ENCODE measurements at places on chromosomes 5 and 9.

DNA sequence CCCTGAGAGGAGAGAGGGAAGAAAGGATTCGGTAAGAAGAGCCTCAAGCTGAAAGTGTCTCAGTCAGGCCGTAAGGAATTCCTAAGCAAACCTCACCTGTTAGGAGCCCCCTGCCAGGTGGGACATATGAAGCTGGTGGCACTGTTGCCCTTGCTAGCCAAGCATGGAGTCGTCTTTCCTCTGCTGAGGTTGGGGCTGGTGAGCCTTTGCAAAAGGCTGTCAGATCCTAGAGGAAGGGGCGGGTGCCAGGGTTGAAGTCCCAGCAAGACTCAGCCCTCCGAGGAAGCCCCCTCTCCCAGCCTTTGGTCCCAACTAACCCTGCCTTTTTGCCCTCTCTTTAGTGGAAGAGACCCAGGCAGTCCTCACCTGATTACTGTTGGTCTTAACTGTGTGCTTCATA, 5.5 kb upstream of the SMIM32 start:
- no peak for DNase-seq

DNA sequence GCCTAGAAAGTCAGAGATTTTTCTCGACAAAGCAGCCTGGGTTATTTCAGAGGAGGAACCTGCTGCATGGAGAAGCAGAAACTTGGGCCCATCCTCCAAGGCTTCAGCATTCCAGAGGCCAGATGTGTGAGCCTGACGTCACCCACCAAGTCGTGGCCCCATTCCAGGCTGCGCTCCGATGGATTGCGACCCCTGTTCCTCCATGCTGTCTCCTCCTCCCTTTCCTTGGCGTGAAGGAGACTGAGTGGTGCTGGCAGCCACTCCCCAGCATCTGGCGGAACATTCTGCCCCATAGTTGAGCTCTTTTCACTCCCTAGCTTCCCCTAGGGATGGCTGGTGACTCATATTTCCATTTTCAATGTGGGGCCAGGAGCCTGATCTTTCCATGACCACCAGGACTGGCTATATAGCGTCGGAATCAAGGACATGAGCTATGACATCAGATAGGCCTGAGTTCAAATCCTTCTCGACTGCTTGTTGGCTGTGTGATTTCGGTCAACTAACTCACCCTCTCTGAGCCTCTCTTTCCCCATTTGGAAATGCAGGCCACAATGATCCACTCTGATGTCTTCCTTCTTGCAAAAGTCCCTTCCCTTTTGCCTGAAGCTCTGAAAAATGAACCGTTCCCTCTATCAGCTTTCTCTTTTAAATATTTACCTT, 24.5 kb upstream of the DUSP1 start:
- no peak for DNase-seq

DNA sequence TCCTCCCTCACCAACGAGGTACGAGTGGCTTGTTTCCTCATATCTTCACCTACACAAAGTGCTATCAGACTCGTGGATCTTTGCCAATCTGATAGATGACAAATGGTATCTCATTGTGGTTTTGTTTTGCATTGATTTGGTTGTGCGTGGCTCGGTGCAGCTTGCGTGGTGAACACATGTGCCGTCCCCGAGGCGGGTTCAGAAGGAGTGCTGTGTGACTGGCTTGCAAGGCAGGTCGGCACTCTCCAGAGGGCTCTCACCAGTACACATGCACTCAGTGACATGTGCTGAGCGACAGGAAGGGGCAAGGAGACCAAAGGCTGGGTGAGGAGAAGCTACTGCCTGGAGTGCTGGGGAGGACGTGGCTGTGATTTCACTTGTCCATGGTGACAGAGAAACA, 95.3 kb upstream of the PITX1 start:
- DNase-seq: no peak

GRCh38 chr5:42949348-42950115, 90.6 kb downstream of the ANXA2R start:
- DNase-seq: peak; percentile 90

DNA sequence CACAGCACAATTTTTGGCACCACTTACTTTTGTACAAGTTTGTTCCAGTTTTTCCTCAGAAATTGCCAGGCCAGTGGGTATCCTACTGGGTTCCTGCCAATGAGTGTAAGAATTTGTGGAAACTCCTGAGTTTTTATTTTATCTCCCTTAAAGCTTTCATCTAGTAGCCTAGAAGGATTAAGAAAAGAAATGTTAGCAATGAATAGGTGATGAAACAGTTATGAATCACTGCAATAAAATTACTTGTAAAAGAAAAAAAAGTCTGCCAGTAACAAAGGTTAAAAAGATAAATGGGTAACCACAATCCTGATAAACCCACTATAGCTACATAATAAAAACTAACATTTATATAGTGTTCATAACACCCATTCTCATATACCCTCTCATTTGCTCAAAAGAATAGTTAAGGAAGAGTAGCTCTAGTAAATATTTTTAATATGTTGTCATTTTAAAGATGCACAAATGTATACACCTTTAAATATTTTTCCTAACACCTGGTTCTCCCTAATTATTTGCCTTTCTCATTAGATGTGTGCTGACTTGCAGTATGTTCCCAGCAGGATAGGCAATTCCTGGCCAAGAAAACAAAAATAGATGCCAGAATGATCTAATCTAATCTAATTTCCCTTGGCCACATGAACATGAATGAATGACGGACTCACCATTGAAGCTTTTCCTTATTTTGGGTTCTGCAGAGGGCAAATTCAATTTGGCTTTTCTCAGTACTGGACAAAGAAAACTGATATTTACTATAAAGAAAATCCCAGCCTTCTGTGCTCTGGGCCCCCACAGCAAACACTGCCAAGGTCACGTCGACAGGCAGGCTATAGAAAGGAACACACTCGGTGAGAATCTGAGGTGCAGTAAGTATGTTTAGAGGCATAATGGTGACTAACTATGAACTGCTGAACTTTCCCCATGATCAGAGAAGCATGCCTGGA, 26.4 kb downstream of the ERAP1 start:
- DNase-seq: no peak

- no peak for DNase-seq
These were observed 42.7 kb upstream of the IL17B start for GRCh38 chr5:149421834-149422233.

GRCh38 chr9:100720922-100721321, 143.0 kb downstream of the CAVIN4 start:
- DNase-seq: no peak

GRCh38 chr5:92704590-92704989, 876.4 kb downstream of the NR2F1-AS1 start:
- peak; percentile 86 for DNase-seq

- DNase-seq: no peak
These were observed 268.8 kb downstream of the MLLT3 start for GRCh38 chr9:20353524-20353923.

DNA sequence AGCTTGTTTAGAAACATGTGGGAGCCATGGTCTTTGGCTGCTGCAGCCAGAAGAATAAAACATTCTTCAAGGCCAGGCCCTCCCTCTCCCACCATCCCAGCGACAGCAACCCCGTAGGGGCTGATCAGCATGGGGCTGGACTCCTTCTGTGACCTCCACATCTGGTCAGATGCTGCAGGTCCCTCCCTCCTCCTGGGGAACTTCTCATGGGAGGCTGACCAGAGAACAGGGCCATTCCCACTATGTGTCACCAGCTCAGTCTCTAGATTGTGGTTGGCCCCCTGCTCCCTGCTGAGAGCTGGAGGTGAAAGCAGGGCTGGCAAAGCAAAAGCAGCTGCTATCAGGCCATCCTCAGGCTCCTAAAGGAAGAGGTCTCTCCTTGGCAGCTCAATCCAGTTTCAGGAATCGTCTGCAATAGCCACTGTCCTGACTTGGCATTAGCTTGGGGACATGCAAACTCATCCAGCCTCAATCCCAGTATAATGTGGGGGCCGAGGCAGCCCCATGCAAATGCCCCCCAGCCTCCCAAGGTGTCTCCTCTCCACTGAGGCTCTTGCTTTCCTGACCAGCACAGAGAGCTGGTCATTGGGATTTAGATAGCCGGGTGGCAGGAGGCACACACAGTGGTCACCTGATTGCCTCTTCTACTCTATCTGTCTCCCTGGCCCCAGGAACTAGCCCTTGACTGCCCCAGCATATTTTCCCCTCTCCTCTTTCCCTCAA, 81.5 kb downstream of the NRG2 start:
- DNase-seq: no peak

GRCh38 chr9:93189369-93190132, 5.6 kb downstream of the WNK2 start:
- no peak for DNase-seq

DNA sequence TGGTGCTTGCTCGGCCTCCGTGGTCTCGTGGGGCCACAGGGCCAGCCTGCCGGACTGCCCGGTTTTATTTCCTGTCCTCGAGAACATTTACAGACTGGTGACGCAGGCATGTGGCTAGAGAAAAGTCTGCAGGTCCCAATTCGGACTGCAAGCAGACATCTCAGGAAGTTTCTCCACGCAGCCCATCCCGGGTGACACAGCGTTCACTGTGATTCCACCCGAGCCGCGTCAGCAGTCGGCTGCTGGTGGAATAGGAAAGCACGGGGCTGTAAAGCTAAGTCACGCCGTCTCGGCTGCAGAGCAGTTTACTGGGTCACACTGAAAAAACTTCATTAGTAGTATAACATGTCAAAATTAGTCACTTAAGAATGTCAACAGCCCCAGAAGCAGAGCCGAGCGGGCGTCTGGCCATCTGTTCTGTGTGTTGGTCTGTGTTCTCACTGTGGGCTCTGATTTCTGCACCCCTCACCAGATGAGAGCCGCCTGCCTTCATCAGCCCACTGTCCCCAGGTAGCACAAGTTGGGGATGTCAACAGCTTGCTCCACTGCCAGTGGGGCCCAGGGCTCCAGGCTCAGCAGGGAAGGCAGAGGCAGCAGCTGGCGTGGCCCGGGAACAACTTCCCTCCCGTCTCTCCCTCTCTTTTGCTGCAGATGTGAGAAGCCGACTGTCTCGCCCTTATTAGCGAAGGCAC, 363.7 kb downstream of the IRX2 start:
- no peak for DNase-seq

DNA sequence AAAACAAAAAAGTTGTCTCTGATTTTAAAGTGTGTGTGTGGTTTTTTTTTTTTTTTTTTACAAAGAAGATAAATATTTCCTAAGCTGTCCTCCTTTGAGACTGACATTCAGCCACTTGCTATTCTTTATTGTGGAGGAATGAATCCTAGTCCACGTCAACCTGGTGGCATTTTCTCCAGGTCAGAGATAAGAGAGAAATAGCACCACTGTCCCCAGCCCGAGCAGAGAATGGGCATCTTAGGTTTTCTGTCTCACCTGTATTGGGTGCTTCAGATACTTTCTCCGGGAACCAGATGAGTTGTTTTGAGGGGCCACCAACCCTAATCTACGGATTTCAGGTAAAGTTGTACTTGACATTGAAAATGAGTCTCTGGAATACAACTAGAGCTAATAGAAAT, 1.4 kb downstream of the ITGA2 start:
- no peak for DNase-seq

GRCh38 chr5:151750121-151750520, 8.3 kb downstream of the ATOX1 start:
- DNase-seq: no peak

- no peak for DNase-seq
These were observed 12.9 kb downstream of the TCF7 start for GRCh38 chr5:134127376-134127861.

DNA sequence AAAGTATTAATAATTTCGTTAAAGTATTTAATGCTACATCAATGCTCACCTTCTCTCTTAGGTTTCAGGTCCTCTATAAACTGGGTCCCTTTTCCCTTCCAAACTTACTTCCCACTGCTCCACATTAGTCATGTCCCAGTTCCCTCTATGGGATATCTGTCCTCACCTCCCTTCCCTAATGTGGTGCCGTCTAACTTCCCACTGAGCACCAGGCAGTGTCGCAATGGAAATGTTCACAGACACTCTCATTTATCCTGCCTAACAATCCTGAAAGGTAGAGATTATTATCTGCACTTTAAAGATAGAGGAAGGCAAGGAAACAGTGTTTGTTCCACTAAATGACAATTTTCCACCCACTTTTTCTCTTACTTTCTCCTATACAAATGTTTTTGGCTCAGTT, 329.7 kb downstream of the CWC27 start:
- no peak for DNase-seq

DNA sequence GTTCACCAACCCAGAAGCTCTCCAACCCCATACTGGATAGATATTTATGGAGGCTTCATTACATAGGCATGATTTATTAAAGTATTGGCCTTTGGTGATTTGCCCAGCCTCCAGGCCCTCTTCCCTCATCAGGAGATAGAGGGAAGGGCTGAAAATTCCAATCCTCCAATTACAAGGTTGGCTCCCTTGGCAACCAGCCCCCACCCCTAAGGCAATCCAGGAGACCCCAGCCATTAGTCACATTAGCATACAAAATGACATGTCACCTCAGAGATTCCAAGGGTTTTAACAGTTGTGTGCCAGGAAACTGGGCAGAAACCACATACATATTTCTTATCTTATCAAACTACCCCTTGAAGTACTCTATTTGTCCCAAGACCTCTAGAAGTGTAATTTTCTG, 210.0 kb downstream of the HINT1 start:
- no peak for DNase-seq

DNA sequence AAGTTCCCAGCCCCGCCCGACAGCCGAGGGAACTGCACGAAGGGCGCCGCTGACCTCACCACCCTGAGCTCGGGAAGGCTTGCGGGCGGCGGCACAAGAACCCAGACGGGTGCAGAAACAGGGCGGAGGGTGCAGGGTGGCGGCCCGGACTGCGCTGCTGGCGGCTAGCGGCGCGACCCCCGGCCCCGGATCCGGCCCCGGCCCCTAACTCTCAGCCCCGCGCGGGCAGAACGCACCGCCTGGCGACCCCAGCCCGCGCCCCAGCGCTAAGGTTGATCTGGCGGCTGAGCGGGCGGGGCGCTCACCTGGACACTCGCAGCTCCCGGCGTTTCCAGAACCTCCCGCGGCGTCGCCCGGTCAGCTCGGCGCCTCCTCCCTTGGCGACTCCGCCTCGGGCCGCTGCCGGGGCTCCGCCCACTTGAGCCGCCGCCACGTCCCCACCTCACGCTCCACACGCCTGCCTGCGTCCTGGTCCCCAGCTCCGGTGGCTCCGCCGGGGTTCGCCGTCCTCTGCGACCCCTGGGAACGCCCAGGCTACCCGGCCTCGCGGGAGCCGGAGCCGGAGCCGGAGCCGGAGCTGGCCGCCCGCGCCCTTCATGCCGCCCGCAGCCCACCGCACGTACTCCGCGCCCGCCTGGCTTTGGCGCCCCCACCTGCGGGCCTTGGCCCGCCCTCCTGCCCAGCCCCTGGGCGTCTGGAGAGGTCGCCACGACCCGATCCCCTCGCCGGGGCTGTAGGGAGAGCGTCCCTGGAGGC, at the start of gene P4HA2:
TSS of gene P4HA2 (minus strand) at position 369 of the 756 bp plus-strand sequence. CDS start 9,227 bp downstream, outside the sequence.
- peak; percentile 56 for DNase-seq

GRCh38 chr5:170270293-170271069, 27.1 kb downstream of the LCP2 start:
- DNase-seq: no peak

GRCh38 chr5:159550951-159551350, 220.7 kb upstream of the IL12B start:
- no peak for DNase-seq

GRCh38 chr9:89168901-89169813, 9.5 kb downstream of the SHC3 start:
- DNase-seq: no peak

- DNase-seq: no peak
These were observed 217.6 kb upstream of the ANKRD55 start for GRCh38 chr5:56450766-56451165.

Measured in A673 (cell line).